ENCODE measurements at places on chromosomes 7 and 10.

DNA sequence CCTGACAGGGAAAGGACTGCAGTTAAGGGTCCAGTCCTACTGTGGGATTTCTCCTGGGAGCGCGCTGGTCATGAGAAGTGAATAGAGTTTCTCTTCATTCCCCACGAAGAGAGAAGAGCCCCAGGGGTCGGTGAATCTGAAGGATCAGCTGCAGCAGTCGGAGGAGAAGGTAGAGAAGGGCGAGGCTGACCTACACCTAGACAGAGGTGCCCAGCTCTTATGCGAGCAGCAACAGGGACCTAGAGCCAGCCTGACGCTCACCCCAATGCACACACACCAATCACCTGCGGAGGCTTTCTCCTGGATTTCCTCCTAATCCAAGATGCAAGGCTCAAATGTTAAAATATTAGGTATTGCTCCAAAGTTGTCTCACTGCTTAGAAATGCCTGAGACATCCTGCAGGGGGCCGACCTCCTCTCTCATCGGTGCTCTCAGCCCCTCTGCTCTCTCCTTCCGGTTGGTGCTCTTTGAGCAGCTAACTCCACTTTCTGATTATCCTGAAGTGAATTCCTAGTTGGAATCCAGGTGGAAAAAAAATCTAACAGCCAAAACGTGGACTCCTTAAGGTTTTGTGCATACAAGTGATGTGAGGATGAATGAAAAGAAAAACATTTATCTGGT, 176.4 kb downstream of the AHR start:
- DNase-seq = no peak

DNA sequence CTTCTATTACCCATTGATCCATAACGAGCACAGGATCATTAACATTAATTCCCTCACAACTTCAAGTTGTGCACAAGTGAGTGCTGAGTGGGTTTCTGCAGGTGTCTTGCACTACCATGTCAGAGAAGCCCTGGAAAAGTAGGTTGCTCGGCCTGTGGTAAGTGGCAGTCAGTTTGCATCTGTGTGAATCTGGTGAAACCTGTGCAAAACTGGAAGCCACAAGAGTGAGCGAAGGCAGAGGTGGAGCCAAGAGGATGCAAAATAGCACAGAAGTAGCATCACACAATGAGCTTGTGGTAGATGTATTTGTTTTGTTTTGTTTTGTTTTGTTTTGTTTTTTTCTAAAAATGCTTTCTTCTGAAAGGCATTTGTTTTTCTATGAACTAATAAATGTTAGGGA, 181.5 kb downstream of the THSD7A start:
- DNase-seq = no peak

- DNase-seq = no peak
These were observed 121.7 kb upstream of the CCDC6 start for GRCh38 chr10:60028081-60028480.

DNA sequence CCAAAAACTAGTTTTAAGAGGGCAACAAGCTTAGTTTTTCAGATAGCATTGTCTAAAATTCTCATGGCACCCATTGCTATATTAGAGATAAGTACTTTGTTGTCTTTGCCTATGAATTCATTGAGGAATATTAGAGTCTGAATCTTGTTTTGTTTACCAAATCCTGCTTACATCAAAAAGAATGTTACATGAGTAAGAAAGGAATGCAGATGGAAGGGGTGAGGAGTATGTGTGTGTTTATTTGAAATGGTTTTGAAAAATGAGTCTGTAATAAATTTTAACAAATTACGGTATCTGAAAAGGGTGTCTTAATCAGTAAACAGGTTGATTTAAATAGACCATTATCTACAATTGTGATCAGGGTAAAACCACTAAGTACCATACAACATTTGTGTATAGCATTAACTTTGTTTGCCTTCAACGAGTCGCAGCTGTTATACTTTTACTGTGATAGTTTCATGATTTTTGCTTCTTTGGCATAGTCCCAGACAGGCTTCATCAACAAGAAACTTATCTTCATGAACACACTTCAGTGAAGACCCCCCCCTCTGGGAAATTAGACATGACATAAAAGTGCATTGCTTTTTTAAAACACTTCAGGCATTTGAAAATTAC, 1183.9 kb upstream of the C7orf33 start:
- DNase-seq = no peak

GRCh38 chr10:35379226-35380137, 43.2 kb downstream of the CCNY start:
- peak; percentile 29 for DNase-seq

DNA sequence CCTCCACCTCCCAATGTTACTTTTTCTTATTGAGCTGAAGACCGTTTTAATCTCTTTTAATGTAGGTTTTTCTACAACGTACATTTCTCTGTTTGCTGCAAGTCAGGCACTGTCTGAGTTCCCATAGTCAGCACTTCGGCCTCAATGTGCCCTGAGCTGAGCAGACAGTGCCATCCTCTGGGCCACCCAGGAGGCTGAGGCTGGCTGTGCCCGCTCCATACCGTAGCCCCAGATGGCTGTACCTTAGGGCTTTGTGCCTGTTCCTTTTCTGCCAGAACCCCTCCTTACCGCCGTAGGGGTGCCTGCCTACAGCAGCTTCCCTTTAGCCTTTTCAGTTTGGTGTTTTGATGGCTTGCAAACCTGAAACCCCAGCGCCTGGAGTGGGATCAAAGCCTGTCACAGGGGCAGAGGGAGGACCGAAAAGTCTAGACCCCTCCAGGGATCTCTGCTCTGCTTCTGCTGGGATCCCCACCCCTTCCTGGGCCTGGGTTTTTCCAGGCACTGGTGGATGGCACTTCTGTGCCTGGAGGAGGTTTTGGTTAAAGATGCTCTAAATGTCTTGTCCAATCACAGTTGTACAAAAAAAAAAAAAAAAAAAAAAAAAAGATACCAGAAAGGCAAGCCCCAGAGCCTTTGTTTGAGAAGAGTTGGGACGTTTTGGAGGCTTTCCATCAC, 9.0 kb downstream of the AGAP3 start:
- DNase-seq = no peak

DNA sequence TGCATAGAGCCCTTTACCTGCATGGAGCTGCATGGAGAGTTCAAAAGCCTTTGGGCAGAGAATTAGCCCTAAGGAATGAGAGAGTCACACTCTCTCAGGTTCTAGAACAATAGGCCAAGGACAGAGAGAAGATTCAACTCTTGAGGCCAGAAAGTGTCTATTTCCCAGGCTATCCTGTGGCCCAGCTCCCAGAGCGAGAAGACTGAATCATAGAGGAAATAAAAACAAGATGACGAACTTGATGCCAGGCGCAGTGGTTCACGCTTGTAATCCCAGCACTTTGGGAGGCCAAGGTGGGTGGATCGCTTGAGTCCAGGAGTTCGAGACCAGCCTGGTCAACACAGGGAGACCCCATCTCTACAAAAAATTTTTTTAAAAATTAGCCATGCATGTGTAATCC, 18.3 kb upstream of the PODXL start:
- DNase-seq = no peak

DNA sequence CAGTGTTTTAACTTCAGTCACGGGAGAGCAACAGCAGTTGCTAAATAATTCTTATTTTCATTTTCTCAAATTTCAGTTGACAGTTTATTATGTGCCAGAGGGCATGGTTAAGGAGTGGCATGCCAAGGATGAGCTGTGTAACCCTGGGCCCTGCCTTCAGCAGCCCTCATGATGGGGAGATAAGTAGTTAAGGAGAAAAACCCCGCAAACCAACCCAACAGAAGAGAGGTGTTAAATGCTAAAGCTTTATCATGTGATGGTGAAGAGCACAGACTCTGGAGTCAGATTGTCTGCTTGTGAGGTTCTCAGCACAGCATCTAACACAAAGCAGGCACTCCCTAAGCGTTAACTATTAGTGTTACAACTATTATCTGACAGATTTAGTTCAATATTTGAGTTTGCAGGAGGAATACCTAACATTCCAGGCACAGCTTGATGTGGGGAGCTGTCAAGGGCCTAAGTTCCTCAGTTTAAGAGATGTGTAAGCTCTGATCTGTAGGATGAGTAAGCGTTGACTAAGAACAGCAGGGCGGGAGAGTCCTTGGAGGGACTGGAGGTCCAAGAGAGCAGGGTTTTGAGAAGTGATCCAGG, 29.6 kb downstream of the STAM start:
- peak; percentile 77 for DNase-seq

GRCh38 chr7:155667241-155667829, 22.9 kb downstream of the RBM33 start:
- no peak for DNase-seq

- no peak for DNase-seq
These were observed 9.2 kb upstream of the CPA1 start for GRCh38 chr7:130371046-130371445.

DNA sequence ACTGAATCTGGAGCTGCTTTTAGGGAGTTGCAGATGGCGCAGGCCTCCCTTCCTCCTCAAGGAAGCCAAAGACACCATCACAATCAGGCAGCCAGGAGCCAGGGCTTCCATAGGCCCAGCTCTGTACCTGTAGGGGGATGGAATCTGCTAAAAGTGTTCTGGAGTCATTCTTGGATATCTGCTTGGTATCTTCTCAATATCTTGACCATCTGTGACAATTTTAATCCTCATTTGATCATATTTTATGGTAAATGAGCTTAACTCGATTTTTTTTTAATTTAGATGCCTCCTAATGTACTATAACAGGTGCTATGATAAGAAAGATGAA, 3.1 kb downstream of the ST7 start:
- DNase-seq = no peak

- no peak for DNase-seq
These were observed 59.1 kb downstream of the NRF1 start for GRCh38 chr7:129670656-129671055.

- no peak for DNase-seq
These were observed 63.6 kb downstream of the CCDC186 start for GRCh38 chr10:114110174-114110972.

DNA sequence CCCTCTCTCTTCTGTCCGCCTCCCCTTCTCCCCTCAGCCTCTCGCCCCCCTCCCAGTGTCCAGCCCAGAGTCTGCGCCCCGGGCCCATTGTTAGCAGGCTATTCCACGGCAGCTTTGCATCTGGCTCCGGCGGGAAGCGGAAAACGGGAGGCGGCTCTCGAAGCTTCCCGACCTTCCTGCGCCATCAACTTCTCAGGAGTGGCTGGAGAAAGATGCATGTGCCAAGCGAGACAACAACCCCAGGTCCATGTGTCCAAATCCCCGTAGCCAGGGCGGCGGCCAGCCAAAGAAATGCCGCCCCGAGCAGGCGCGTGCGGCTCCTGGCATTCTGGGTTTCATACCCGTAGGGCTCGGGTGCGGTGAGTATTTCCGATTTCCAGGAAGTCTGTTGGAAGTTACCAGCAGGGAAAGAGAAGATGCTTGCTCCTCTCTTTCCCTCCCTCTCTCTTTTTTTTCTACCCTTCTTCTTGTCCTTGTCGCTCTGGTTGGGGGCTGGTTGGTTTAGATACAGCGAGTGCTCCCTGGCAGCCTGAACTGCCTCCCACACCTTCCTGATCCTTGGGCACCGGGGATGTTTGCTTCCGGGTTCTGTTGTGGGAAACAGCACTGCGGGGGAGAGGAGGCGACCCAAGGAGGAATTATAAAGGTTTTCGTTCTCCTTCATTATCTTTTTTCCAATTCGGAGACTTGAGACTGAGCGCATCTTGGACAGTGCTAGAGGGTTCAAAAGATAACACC, 1.2 kb upstream of the HOXA2 start:
- no peak for DNase-seq

DNA sequence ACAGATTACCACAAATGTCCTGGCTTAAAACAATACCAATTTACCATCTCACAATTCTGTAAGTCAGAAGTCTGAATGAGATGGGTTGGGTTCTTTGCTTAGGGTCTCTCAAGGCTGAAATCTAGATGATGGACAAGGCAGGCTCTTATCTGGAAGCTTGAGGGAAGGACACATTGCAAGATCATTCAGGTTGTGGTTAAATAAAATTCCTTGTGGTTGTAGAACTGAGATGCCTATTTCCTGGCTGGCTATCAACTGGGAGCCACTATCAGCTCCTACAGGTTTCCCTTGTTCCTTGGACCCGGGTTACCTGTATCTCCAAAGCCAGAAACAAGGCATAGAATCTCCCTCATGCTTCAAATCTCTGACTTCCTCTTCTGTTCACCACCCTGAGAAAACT, 148.4 kb downstream of the MDFIC start:
- no peak for DNase-seq

GRCh38 chr7:155860840-155861479, 48.7 kb upstream of the SHH start:
- DNase-seq = no peak

- DNase-seq = peak; percentile 96
These were observed at the start of gene PTPRE for GRCh38 chr10:127906548-127907377. TSS of gene PTPRE (plus strand) at chr10:127907103. CDS start at chr10:128040882, 133,779 bp downstream.

DNA sequence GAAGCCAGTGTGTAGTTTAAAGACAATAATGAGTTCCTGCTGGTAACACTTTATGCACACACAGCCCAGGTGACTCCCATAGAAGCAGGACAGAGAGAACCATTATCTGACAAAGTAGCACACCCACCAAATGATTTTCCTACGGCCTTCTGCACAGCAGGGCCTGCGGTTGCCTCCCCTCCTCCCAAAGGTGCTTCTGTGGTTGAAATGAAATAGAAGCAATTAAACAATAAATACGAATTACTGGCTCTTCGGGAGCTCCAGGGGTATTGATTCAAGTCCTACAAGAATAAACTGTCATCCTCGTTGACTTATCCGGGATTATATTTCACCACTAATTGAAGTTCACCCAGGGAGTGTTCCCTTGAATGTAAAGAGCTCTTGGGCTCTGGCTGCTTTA, 172.1 kb downstream of the ACTR3B start:
- no peak for DNase-seq

DNA sequence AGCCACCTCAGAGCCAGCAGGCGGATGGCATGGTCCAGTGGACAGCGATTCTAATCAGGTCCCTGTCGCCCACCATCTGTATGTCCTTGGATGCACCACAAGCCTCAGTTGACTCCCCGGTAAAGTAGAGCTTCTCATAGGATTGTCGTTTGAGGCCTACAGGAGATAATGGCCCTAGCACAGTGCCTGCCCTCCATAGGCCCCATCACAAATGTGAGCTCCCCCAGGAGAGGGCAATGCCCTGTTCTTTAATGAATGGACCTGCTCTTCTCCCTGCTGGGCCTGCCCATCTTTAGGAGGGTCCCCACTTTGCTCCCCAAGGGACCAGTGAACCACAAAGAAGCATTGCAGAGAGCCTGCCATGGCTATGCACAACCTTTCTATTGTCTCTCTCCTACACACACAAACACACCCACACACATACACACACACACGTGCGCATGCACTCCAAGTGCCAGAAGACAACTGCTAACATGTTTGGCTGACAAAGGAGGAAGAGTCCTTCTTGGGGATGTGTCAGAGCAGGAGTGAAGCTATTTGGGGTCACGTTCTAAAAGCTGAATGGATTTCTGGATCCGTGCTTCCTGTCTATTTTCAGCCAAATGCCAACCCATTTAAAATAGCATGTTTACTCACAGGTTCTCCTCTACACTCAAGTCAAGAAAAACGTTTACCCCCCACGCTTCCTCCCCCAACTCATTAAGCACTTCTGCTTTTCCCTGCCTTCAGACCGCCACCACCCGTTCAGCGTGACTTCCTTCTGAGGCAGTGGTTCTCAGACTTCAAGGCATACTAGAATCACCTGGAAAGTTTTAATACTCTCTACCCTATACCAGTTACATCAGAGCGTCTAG, 196.1 kb downstream of the GRID1 start:
- DNase-seq = peak; percentile 69
